ENCODE measurements at places on chromosomes 13 and 19. TPM values are rescaled to one million over a fixed set of nuclear protein-coding genes. Genes with fewer than 3 reads are reported as not detected.

Gene HSD17B14
- 1.2 TPM for total RNA-seq

Gene HS6ST3
- 0.08 TPM for total RNA-seq

Gene F10
- total RNA-seq, result 4.9 TPM

Gene CD37
- 4.7 TPM for total RNA-seq

Gene CLDND2
- total RNA-seq, result not detected

Gene TMEM38A
- total RNA-seq, result 184 TPM

Gene ADM5
- total RNA-seq, result 0.58 TPM

Gene ACER1
- total RNA-seq, result not detected

Gene NTF4
- 1.8 TPM for total RNA-seq

Gene CBARP
- 2.1 TPM for total RNA-seq

Gene CABP5
- total RNA-seq, result not detected
